ENCODE measurements at places on chromosomes 1 and 21. TPM values are rescaled to one million over a fixed set of nuclear protein-coding genes. Genes with fewer than 3 reads are reported as not detected.

The LAMC2 gene
- not detected for total RNA-seq

The RAD54L gene
- total RNA-seq, result 10.4 TPM

The FLG2 gene
- not detected for total RNA-seq

- peaks cover 20% of the 10 kb centered on the region for H3K36me3 ChIP-seq
- no peak for DNase-seq
- H3K27me3 ChIP-seq, result no peaks in the 10 kb centered on the region
- H3K4me1 ChIP-seq, result peaks cover 5% of the 10 kb centered on the region
Observed at GRCh38 chr1:200861937-200862647, 10.7 kb upstream of the GPR25 start.

GRCh38 chr1:10168912-10169514 is 41.4 kb upstream of the KIF1B start:
- H3K4me1 ChIP-seq, result no peaks in the 10 kb centered on the region
- DNase-seq, result no peak
- no peaks in the 10 kb centered on the region for H3K27me3 ChIP-seq
- H3K27ac ChIP-seq, result no peak overlapping the region
- no peak overlapping the region for H3K4me3 ChIP-seq

DNA sequence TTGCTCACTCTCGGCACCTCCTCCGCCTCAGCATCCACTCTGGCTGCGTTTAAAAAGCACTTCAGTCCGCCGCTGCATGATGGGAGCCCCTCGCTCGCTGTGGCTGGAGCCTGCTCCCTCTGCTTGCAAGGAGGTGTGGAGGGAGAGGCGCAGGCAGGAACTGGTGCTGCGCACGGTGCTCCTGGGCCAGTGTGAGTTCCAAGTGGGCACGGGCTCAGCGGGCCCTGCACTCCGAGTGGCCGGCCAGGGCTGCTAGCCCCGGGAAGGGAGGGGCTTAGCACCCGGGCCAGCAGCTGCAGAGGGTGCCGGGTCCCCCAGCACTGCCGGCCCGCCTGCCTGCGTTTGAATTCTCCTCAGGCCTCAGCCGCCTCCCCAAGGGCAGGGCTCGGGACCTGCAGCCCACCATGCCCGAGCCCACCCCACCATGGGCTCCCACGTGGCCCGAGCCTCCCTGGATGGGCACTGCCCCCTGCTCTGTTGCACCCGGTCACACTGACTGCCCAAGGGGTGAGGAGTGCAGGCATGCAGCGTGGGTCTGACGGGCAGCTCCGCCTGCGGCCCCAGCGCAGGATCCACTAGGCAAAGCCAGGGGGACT is 1599.5 kb downstream of the NCAM2 start:
- no peak for DNase-seq
- no peaks in the 10 kb centered on the region for H3K4me1 ChIP-seq
- H3K27ac ChIP-seq, result no peak overlapping the region
- no peak overlapping the region for H3K4me3 ChIP-seq

DNA sequence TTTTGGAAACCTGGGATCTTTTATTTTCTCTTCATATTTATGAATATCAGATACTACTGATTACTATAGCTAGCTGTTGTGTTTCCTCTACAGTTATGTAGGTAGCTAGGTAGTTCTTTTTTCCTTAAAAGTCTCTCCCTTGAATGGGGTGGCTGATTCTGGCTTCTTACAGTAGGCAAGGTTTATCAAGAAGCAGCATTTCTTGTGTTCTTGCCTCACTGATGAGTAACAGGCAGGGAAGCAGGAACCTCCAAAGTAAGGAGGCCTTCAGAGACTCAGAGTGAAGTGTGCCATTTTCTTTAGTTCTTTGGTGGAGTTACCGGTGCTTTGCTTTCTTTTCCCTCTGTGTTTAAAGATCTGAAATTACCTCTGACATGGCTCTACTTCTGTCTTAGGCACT is 56.0 kb downstream of the ZMYM4 start:
- no peak for DNase-seq
- no peaks in the 10 kb centered on the region for H3K27me3 ChIP-seq
- peaks cover 10% of the 10 kb centered on the region for H3K36me3 ChIP-seq
- no peak overlapping the region for H3K27ac ChIP-seq

- no peak overlapping the region for H3K4me3 ChIP-seq
- H3K4me1 ChIP-seq, result no peaks in the 10 kb centered on the region
- no peak for DNase-seq
- no peaks in the 10 kb centered on the region for H3K27me3 ChIP-seq
Observed at GRCh38 chr1:159341736-159342135, 39.6 kb downstream of the FCER1A start.
